H9 (cell line): ENCODE measurements at places on chromosomes 1 and 21.

DNA sequence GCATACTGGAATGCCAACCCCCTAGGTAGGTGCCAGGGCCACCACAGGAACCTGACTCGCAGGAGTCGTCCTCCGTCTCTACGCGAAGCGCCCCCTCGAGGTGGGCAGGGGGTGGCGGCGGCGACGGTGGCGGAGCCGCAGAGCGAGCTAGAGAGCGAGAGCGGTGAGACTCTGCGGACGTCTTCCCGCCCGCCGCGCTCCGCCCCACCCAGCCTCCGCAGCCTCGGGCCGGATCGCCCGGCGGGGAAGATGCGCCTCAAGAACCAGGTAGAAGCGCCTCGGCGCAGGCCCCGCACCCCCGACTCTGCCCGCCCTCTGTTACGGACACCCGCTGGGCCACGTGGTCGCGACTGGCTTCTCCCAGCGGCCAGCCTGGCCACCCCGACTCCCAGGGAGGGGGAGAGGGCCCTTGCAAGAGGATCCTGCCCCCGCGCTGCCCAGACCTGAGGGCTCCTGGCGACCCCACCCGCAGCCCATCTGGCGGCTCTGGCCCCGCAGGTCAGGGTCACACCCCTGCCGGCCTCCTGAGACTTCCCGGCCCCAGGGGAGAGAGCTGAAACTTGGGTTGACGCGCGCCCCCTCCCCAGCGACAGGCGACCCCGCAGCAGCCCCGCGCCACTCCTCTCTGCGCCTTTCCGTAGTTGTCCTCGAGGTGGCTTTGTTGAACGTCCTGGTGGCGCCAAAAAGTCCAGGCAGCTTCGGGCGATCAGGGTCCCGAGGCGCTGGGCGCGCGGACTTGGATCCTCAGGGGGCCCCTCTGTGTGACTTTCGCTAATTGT is 24.4 kb upstream of the AGBL4 start:
- DNase-seq, result peak; percentile 74

GRCh38 chr1:23023174-23023845 is 4.0 kb downstream of the KDM1A start:
- DNase-seq, result no peak

DNA sequence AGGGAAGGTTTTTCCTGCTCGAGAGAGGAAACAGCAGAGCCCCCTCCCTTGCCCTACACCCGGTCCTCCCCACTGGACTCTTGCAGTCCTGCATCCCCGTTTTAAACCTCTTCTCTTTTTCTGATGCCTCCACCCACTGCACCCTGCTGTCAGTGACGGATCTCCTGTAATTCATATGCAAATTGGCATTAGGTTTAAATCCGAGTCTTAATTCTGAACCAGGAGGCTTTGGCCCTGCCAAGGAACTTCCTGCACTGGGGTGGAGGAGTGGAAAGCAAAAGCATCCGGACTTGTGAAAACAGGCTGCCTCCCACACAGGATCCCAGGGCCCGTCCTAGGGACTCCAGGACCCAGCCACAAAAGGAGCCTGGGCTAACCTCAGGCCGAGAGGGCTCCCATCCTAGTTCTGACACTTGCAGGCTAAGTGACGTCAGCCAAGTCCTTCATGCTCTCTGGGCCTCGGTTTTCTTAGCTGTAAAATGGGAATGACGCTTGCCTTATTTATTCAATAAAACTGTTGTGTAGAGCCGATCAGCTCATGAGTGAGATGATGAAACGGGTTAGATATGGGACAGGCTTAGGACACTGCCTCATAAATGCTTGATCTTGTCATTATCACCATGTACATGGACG is 613.3 kb downstream of the AJAP1 start:
- DNase-seq, result peak; percentile 47

DNA sequence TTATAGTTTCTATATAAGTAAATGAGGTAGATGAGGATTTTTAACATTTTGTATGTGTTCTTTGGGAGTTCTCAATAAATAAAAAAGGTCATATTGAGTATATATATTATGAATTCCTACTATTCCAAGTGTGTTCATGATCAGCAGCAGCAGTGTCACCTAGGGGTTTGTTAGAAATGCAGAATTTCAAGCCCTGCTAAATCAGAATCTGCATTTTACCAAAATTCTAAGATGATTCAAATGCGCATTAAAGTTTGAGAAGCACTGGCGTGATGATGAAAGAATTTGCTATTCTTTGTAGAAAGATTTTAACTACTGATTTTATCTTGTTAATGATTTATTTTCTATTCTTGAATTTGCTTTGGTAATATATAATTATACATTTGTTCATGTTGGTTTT is 28.7 kb downstream of the F3 start:
- no peak for DNase-seq

DNA sequence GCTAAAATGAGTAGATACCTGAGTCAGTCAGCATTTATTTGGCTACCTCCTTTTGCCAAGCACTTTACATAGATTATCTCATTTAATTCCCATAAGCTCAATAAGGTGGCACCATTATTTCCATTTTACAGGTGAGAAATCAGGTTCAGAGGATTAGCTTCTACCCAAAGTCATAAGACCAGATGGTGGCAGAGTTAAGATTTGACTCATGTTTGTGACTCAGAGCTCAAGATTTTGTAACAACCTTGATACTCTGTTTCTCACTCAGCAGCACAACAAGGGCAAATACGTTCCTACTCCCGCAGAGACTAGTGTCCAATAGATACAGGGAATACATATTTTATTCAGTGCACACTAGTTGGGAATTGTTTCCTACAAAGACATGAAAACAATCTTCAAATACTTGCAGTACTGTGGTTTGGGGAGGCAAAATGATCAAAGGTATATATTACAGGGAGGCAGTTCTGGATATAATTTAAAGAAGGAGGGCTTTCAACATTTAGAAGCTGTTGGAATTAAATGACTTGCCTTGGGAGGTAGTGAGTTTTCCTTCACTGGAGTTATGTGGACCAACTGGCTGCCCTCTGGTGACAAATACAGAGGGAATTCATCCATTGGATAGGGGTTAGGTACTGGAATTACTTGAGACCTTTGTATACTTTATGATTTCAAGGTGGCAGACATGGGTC is 3.6 kb downstream of the LEPR start:
- no peak for DNase-seq

DNA sequence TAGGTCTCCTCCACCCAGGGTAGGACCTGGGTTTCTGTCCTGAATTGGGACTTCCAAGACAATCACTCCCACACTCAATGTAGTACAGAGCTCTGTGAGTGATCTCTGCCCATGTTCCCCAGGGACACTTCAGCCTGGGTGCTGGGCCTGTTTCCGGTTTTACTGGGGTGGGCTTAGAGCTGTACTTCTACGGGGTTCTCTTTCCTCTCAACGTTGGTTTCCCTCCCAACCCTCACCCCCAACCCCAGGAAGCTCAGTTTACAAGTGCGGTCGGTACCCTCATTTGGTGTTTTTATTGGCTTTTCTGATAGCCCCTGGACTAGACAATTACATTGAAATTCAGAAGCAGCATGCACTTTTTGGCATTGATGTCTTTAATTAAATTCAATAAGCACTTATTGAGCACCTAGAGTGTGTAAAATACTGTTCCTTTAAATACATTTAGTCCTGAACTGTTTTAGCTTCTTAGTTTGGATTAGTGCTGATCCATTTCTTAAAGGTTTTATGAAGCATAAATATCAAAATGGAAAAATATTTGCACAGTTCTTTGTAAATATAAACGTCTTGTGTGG is 542 bp upstream of the XPR1 start:
- DNase-seq, result no peak

DNA sequence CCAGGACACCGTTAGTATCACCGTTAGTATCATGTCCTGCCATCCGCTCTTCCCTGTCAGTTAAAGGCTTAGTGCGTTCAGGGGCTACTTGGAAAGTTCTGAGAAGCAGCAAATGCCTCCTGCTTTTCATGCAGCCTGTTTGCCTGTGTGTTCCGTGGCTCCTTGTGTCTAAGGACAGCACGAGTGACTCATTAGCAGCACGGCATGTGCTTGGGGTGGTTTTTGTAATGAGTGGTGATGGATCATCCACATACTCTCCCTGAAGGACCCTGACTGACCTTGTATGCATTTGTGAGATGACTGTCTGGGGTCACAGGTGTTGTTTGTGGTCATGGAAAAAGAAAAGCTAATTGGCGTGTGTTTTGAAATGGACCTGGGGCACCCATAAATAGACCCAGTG is 221.9 kb downstream of the PBX1 start:
- no peak for DNase-seq
